ENCODE measurements at places on chromosomes 12 and 14. TPM values are rescaled to one million over a fixed set of nuclear protein-coding genes. Genes with fewer than 3 reads are reported as not detected.

Gene OR4Q2
- total RNA-seq, result not detected

Gene NRXN3
- not detected for total RNA-seq

Gene IAPP
- total RNA-seq, result not detected

Gene CFAP251
- 1.2 TPM for total RNA-seq

Gene TSPAN19
- not detected for total RNA-seq

Gene TRIM9
- total RNA-seq, result 0.34 TPM

Gene IL31
- total RNA-seq, result not detected

Gene ZDHHC22
- not detected for total RNA-seq

Gene NTF3
- total RNA-seq, result not detected

Gene PYGL
- total RNA-seq, result not detected

Gene LRTM2
- total RNA-seq, result not detected

Gene GLI1
- 0.88 TPM for total RNA-seq

Gene CLEC12A
- 0.23 TPM for total RNA-seq

Gene ENDOU
- total RNA-seq, result not detected

Gene KLRC3
- 0.30 TPM for total RNA-seq

Gene IL22
- total RNA-seq, result not detected

Gene TMEM119
- total RNA-seq, result 0.53 TPM

Gene ATG14
- total RNA-seq, result 5.7 TPM

Gene FSCB
- total RNA-seq, result not detected

Gene CMA1
- not detected for total RNA-seq

Gene SPTB
- total RNA-seq, result not detected

Gene RFX4
- total RNA-seq, result not detected

Gene GRIP1
- 0.51 TPM for total RNA-seq

Gene RNASE7
- total RNA-seq, result not detected

Gene SLC10A1
- not detected for total RNA-seq

Gene C1QL4
- not detected for total RNA-seq

Gene MANSC1
- 0.23 TPM for total RNA-seq

Gene GLT8D2
- total RNA-seq, result not detected

Gene FOXN4
- total RNA-seq, result not detected

Gene RIMBP2
- total RNA-seq, result 0.18 TPM

Gene SAMD15
- 0.23 TPM for total RNA-seq

Gene NPAS3
- not detected for total RNA-seq

Gene GUCY2C
- not detected for total RNA-seq

Gene FGF23
- not detected for total RNA-seq

Gene FRMD6
- 5.6 TPM for total RNA-seq

Gene SERPINA1
- total RNA-seq, result not detected

Gene ZCCHC8
- 39.5 TPM for total RNA-seq

All from activated naive CD4-positive, alpha-beta T cell treated with anti-CD3 and anti-CD28 coated beads, Interleukin-2, amount 10 ng/mL, durations not matched to agents 5 hours and 36 hours (primary cell).